A673 (cell line): ENCODE measurements at places on chromosomes 2 and 18. TPM values are rescaled to one million over a fixed set of nuclear protein-coding genes. Genes with fewer than 3 reads are reported as not detected.

- no peak for DNase-seq
- no peak overlapping the region for H3K27ac ChIP-seq
- H3K4me1 ChIP-seq = no peaks in the 10 kb centered on the region
- H3K4me3 ChIP-seq = no peak overlapping the region
- H3K36me3 ChIP-seq = no peaks in the 10 kb centered on the region
These were observed 23.1 kb upstream of the CHAC2 start for GRCh38 chr2:53744395-53745065.

MOGAT1 gene
- total RNA-seq = not detected in 2 replicates

- no peak overlapping the region for H3K27ac ChIP-seq
- H3K4me1 ChIP-seq = no peaks in the 10 kb centered on the region
- H3K4me3 ChIP-seq = no peak overlapping the region
- no peaks in the 10 kb centered on the region for H3K36me3 ChIP-seq
- peak; percentile 72 for DNase-seq
- H3K27me3 ChIP-seq = peaks cover 34% of the 10 kb centered on the region
These were observed 83.9 kb downstream of the ARHGEF4 start for GRCh38 chr2:130920415-130921163.

DNA sequence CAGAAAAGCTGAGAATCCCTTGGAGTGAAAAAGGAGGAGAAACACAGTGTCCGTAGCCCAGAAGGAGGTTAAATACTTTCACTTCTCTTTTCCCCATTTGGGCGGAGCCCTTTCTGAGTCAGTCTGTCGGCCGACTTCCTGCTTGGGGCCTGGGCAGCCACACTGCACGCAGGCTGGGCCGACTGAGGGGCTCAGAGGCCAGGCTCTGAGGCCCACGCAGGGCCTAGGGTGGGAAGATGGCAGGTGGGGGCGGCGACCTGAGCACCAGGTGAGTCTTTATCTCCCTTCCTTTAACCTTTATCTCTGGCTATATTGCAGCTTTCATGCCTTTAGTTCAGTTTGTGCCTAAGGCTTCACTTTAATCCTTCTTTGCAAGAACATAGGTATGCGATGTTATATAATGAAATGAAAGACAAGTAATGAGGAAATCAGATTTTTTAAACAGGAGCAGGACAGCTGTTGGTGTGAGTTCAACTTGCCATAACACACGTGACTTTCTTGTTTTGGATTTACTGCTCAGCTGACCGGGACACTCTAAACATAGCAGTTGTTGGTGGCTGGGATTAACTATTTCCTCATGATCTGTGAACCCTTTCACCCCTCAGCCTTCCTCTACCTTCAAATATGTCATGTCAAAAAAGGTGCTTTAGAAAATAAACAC lies at the start of gene SP100:
Gene SP100 (plus strand): TSS at position 141 of the 661 bp plus-strand sequence. CDS start 96 bp downstream, at position 237.
- no peaks in the 10 kb centered on the region for H3K4me1 ChIP-seq
- H3K36me3 ChIP-seq = no peaks in the 10 kb centered on the region

DNA sequence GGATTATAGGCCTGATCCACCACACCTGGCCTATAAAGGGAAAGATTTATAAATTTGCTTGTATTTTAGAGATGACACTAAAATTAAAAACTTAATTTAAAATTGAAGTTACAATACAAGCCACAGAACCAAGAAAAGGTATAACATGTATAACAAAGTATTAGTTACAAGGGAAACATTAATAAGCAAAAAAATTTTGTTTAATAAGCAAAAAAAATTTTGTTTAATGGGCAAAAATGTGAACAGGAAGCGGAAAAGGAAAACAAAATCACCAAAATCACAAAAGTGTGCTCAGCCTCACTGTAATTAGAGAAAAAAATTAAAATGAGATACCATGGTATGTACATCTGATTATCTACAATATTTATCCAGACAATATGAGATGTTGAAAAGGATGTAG lies 15.9 kb upstream of the NDUFV2 start:
- H3K27me3 ChIP-seq = no peaks in the 10 kb centered on the region
- H3K4me3 ChIP-seq = no peak overlapping the region
- no peak for DNase-seq
- no peaks in the 10 kb centered on the region for H3K36me3 ChIP-seq
- no peak overlapping the region for H3K27ac ChIP-seq

GRCh38 chr2:174846941-174847938 lies 83.0 kb upstream of the CHRNA1 start:
- no peaks in the 10 kb centered on the region for H3K4me1 ChIP-seq
- no peaks in the 10 kb centered on the region for H3K36me3 ChIP-seq
- no peak overlapping the region for H3K27ac ChIP-seq
- H3K4me3 ChIP-seq = no peak overlapping the region
- peak; percentile 63 for DNase-seq

DNA sequence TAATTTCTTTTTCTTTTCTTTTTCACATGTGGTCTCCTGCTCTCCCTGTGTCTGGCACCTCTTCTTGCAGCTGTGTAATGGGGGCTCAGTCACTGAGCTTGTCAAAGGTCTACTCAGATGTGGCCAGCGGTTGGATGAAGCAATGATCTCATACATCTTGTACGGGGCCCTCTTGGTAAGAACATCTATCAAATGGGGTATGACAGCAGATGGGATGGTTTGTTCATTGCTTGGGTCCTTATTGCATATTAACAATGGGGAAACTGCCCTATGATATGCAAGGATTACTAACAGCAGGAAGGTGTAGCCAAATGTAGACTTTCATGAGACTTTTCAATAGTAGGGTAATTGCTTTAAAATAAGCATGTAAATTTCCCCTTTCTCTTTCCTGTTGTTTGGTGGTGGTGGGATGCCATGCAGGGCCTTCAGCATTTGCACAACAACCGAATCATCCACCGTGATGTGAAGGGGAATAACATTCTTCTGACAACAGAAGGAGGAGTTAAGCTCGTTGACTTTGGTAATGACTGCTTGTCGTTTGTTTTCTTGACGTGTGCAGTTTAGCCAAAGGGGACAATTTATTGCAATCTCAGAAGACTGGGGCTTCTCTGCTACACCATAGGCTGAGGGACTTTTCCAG lies 36.5 kb downstream of the MYO3B start:
- no peaks in the 10 kb centered on the region for H3K36me3 ChIP-seq
- no peak for DNase-seq
- H3K4me1 ChIP-seq = no peaks in the 10 kb centered on the region

CAB39 gene
- 50.9 and 58.2 TPM in 2 replicates for total RNA-seq

- no peaks in the 10 kb centered on the region for H3K36me3 ChIP-seq
- H3K4me1 ChIP-seq = no peaks in the 10 kb centered on the region
- no peak for DNase-seq
- H3K4me3 ChIP-seq = no peak overlapping the region
These were observed 155.2 kb downstream of the MYO5B start for GRCh38 chr18:50039746-50040145.

- H3K36me3 ChIP-seq = no peaks in the 10 kb centered on the region
- H3K27me3 ChIP-seq = no peaks in the 10 kb centered on the region
- no peak overlapping the region for H3K27ac ChIP-seq
- no peak overlapping the region for H3K4me3 ChIP-seq
These were observed 145.6 kb upstream of the GPC1 start for GRCh38 chr2:240289701-240290431.

FAM237A gene
- not detected in 2 replicates for total RNA-seq

SULT1C4 gene
- total RNA-seq = not detected in 2 replicates
